NCI-H1436 (cell line): ENCODE measurements at places on chromosomes 1 and 21.

DNA sequence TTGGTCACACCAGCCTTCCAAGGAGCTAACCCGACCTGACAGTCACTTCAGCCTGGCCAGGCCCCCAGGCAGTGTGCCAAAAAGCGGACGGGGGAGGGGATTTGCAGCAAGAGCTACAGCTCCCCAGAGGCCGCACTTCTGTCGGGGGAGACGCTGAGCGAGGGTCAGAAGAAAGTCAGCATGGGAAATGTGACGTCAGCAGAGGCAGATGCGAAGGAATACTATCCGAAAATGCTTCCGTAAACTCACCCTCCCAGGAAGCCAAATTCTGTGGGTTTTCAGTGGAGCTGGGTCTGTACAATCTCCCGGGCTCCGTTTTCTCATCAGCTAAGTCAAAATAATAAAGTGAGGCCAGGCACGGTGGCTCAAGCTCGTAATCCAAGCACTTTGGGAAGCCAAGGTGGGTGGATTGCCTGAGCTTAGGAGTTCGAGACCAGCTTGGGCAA, 28.5 kb upstream of the ECE1 start:
- no peak for DNase-seq

GRCh38 chr21:41068967-41069642, 98.9 kb upstream of the BACE2 start:
- peak; percentile 86 for DNase-seq

DNA sequence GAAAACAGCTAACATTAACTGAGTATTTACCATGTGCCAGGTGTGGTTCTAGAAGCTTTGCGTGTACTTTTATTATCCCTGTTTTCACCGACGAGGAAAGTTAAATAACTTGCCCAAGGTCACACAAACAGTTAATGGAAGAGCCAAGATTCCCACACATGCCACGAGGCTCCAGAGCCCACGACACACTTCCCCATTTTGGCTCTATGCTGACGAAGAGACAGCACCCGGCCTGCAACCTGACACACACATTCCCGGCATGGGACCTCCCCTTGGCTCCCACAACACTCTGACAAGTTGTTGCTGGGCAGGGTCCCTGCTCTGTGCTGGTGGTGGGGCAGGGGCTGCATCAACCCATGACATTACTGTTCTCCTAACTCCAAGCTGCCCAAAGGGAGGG, 52.8 kb downstream of the RAP1GAP start:
- DNase-seq: no peak

DNA sequence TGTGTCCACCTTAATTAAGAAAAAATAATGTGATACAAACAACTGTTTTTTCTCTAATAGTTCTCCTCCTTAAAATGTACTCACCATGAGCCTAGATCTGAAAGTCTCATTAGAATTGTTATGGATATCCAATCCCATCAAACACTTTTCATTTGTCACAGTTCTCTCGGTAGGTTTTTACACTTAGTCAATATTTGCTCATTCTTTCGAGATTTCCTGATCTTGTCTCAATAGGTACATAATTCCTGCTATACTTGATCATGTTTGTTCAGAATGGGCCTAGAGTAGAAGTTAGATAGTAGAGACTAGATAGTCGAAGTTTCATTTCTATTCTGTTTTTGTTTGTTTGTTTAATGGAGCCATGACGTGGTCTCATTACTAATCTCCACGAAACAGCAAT, 2005.7 kb downstream of the NCAM2 start:
- no peak for DNase-seq

DNA sequence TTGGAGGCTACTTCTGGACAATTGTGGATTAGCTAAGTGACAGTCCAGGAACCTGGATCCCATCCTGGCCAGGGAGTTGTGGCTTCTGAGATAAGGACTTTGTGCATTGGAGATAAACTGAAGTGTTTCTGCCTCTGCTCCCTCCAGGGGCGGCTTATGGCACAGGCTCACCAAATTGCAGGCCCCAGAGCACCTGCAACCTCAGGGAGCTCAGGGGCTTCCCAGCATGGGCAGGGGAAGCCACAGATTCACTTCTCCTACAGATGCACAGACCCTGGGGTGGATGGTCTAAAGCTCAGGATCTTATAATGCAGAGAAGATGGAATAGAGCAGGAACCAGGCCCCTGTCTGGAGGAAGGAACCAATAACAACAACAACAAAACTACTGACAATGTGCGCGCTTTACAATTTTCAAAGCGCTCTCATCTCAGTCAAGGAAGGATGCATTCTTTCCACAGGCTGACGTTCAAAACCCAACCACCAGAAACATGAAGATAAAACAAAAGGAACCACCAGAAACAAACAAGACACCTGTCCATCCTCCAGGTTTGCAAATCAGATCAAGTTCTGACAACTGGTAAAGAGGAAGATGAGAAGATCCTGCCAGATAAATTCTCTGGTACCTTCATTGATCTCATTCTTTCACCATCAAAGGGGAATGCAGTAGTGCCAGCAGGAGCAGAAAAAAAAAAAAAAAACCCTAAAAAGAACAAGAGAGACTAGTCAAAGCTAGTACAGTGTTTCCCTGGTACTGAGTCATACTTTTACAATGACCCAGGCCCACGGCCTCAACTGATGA, 121.0 kb upstream of the IRF2BP2 start:
- DNase-seq: no peak

GRCh38 chr1:60390593-60391282, 317.2 kb upstream of the C1orf87 start:
- no peak for DNase-seq

GRCh38 chr1:7399514-7400125, 371.5 kb upstream of the VAMP3 start:
- DNase-seq: no peak

DNA sequence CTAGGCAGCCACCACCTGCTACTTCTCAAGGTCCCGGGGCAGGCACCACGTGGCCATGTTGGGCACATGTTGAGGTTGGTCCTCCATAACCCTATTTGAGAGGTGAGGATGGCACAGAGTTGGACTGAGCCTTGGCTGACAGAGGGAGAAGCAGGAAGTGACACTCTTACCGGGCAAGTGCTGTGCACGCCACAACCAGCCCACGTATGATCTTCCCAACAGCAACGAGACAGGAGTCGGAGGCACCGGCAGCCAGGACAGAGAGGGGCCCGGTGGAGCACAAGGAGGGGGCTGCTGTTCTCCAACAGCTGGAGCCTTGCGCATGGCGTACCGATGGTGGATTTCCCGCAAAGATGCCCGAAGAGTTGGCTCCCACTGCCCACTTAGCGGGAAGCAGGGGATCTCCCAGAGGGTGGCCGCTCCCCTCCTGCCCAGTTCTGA, 3.4 kb downstream of the CLEC20A start:
- DNase-seq: no peak
